Right hindlimb (tissue), 1 donor: ENCODE measurements at places on chromosomes 2 and 18.

GRCh38 chr2:60708630-60709320 is 47.3 kb upstream of the PAPOLG start:
- no peak for DNase-seq

DNA sequence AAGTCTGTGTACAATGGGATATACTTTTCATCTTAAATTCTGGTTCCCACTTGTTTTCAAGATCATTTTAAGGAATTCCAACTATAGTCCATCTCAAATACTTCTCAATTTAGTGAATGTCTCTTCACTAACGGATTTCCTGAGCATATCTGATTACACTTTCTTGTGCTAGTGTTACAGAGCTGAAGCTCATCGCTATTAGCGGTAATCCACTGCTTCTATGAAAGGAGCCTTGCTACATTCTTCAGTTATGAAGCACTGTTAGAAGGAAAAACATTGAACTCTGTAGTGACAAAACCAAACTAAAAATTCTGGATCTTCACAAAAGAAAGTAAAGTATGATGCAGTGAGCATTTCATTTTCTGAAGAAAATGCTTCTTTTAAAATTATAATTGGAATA is 72.0 kb downstream of the AGPS start:
- DNase-seq = no peak

GRCh38 chr2:239889641-239890121 is 135.5 kb downstream of the NDUFA10 start:
- DNase-seq = peak; percentile 63

DNA sequence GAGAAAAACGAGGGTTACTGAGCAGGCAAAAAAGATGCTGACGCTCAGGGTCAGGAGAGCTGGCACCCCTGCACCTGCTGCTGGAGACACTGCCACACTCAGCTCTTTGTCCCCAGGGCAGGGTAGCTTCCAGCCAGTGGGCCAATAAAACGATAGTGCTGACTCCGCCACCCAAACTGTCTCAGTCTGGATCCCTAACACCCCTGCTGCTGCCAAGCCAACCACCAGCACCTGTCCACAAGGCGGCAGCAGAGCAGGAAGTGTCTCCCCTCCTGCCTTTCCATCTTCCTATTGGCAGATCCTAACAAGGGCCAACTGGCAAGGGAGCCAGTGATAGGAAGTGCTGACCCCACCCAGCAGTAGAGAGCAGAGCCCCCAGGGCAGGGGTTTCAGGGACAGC is 531.5 kb upstream of the SALL3 start:
- no peak for DNase-seq

- DNase-seq = no peak
These were observed 1452.2 kb upstream of the ACVR2A start for GRCh38 chr2:146392631-146393030.

DNA sequence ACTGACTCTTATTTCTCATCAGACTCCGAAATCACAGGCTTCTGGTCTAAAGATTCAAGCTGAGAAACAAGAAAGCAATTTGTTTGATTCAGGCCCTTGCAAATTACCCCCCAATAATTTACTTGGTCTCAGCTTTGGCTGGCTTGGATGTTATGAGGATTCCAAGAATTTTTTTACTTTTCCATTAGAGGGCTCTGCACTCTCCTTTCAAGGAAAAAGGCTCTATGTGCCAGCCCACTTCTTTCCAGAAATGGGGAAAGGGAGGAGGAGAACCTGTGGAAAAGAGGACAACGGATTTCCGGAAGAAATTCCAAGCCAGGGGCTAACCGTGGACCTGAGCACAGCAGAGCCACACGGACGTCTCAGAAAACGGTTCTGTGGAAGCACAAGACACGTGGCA is 44.4 kb downstream of the BCL11A start:
- DNase-seq = no peak

DNA sequence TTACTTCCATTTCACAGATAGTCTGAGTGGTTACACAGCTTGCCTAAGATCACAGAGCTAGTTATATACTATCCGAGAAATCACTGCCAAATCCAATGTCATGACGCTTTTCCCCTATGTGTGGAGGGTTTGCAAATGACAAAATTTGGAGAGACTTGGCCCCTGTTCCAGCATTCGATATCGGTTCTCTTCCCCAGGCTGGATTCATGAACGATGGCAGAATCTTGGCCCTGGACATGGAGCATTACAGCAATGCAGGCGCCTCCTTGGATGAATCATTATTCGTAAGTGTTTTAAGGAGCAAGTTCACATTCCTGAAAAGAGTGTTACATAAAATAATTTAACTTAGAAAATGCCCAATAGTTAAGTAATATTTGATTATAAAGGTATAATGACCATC is 55.1 kb downstream of the AOX1 start:
- DNase-seq = no peak

DNA sequence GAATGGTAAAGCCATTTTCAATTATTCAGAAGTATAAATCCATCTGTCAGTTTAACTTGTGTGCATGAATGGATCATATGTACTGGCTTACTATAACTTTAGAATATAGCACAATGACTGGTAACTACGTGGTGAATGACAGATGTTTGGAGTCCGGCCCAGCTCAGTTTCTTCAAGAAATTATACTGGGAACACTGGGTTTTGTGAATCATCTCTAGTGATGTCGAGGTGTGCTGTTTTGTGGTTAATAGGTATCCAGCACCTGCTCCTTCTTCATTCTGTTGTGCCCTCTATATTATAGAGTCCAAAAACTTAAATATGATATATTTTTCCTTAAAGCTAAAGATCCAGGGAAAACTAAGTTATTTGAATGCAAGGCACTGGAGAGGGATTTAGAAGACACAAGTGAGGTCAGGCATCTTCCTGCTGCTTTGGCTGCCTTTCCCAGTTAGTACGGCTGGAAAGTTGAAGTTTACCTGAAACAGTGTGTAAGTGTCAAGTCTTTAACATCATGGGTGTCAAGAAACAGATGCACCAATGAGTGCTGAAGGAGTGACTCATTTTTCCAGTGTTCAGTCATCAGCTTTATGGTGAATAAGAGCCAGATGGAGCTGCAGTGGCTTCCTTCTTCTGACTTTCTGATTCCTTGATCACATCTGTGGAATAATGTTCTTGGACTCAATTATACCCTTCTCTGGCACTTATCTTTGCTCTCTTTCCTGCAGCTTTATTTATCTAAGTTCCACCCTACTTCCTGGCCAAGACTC is 1079.5 kb upstream of the CELF4 start:
- no peak for DNase-seq

DNA sequence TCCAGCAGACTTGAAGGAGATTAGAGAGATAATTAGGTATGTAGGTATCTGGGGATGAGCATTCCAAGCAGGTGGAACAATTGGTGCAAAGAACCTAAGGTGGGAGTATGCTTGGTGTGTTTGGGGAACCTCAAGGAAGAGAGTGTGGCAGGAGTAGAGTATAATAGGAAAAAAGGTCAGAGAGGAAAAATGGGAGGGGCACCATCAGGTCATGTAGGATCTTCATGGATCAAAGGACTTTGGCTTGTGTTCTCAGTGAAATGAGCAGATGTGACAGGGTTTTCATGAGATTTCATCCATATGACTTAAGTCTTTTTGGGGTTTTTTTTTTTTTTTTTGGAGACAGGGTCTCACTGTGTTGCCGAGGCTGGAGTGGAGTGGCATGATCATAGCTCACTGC is 47.3 kb downstream of the RBBP8 start:
- DNase-seq = no peak

DNA sequence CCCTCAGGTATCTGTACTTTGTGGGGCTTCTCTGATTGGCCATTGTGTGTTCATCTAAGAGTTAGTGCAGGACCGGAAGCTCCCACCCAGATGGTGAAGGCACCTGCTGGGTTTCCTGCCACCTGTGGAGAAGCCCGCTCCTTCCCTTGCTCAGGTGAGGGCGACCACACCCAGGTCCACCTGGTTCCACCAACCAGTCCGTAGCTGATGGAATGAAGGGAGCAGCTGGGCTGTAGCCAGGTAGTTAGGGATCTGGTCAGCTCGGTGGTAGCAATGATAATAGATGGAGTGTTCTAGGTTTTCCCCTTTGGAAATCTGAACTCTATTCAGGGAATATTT is 16.0 kb downstream of the SH3BP4 start:
- DNase-seq = no peak

DNA sequence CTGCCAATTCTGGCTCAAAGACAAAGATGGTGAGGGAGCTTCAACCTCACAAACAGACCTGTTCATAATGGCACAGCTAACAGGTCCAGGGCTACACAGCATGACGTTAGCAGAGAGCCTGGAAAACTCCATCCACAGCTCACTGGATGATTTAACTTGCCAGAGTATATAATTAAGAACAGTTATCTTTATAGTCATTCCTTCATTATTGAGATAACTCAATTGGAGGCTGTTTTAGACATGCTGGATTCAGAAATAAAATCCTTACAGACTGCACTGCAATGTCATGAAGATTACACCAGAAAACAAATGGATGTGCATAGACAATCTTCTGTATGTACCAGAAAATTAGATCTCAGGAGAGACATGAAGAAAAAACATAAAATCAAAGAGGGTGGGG is 55.1 kb upstream of the LYPD1 start:
- DNase-seq = no peak

DNA sequence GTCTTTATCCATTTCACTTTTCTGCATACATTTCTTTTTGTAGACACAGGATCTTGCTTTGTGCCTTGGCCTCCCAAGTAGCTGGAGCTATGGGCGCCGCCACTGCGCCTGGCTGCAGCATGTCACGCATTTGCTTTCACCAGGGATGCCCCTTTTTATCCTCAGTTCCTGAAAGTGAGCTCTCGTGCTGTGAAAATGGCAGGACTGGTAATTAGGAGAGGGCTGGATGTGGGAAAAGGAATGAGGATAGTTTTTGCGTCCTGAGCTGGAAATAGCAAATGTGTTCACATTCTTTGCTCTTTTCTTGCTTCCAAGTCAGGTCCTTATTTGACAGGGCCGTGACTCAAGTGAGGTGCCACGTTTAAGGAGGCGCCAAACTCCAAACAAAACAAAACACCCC is 104.6 kb downstream of the LDLRAD4 start:
- no peak for DNase-seq

- no peak for DNase-seq
These were observed 449.5 kb upstream of the HNRNPA3 start for GRCh38 chr2:176763130-176763529.
